ENCODE measurements at places on chromosomes 4 and X.

- H3K4me3 ChIP-seq: no peak overlapping the region
- no peaks in the 10 kb centered on the region for H3K36me3 ChIP-seq
- no peak for DNase-seq
- no peaks in the 10 kb centered on the region for H3K4me1 ChIP-seq
Measured at GRCh38 chr4:83974111-83974780, 438.3 kb downstream of the GPAT3 start.

- no peak overlapping the region for H3K27ac ChIP-seq
- no peak overlapping the region for H3K4me3 ChIP-seq
- peaks cover 31% of the 10 kb centered on the region for H3K4me1 ChIP-seq
- H3K36me3 ChIP-seq: peaks cover 3% of the 10 kb centered on the region
- H3K27me3 ChIP-seq: no peaks in the 10 kb centered on the region
- no peak for DNase-seq
Measured at GRCh38 chrX:44953734-44954502, 80.9 kb downstream of the KDM6A start.

- H3K4me1 ChIP-seq: no peaks in the 10 kb centered on the region
- H3K36me3 ChIP-seq: no peaks in the 10 kb centered on the region
- H3K27ac ChIP-seq: no peak overlapping the region
- DNase-seq: no peak
- no peak overlapping the region for H3K4me3 ChIP-seq
Measured at GRCh38 chrX:139905051-139905450, 27.8 kb downstream of the ATP11C start.

GRCh38 chrX:68826113-68826980 is 2.5 kb upstream of the EFNB1 start:
- no peak for DNase-seq
- H3K27ac ChIP-seq: no peak overlapping the region
- no peaks in the 10 kb centered on the region for H3K36me3 ChIP-seq
- H3K4me3 ChIP-seq: no peak overlapping the region

- H3K4me3 ChIP-seq: no peak overlapping the region
- H3K36me3 ChIP-seq: no peaks in the 10 kb centered on the region
- H3K27me3 ChIP-seq: no peaks in the 10 kb centered on the region
- no peak overlapping the region for H3K27ac ChIP-seq
- no peaks in the 10 kb centered on the region for H3K4me1 ChIP-seq
- no peak for DNase-seq
Measured at GRCh38 chr4:16764622-16765021, 133.8 kb downstream of the LDB2 start.

Measured in neural crest cell (in vitro differentiated cells).